GM20000 (cell line): ENCODE measurements at places on chromosomes 11 and 22.

GRCh38 chr11:103609117-103610066, 427.0 kb upstream of the DDI1 start:
- no peak for DNase-seq

GRCh38 chr11:15236559-15236958, 121.8 kb downstream of the INSC start:
- no peak for DNase-seq

- DNase-seq = no peak
These were observed 79.3 kb downstream of the DSCAML1 start for GRCh38 chr11:117717485-117718314.

DNA sequence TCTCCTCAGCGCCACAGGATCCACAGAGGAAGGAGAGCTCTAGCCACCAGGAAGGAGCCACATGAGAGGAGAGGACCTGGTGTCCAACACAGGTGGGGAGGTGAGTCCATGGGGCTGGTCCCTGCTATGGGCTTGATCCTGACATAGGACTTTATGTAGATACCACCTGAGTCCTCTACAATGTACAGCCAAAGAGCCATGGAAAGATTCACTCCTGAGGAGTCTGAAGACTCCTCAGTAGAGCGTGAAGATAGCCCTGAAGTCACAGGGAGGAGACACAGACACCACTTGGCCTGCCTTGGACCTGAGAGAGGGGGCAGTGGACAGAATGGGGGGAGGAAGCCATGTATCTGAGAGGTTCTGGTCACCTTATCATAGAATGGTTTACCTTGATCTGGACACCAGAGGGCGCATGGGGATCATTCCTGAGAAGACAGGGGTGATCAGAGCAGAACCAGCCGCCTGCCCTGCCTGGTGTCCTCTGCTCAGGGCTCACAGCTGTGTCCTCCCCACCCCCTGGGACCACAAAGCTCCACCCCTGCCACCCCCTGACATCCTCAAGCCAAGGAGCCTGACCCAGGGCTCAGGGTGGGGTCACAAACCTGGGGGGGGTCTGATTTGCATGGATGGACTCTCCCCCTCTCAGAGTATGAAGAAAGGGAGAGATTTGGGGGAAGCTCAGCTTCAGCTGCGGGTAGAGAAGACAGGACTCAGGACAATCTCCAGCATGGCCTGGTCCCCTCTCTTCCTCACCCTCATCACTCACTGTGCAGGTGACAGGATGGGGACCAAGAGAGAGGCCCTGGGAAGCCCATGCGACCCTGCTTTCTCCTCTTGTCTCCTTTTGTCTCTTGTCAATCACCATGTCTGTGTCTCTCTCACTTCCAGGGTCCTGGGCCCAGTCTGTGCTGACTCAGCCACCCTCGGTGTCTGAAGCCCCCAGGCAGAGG, 77.0 kb downstream of the ZNF280B start:
- peak; percentile 82 for DNase-seq

DNA sequence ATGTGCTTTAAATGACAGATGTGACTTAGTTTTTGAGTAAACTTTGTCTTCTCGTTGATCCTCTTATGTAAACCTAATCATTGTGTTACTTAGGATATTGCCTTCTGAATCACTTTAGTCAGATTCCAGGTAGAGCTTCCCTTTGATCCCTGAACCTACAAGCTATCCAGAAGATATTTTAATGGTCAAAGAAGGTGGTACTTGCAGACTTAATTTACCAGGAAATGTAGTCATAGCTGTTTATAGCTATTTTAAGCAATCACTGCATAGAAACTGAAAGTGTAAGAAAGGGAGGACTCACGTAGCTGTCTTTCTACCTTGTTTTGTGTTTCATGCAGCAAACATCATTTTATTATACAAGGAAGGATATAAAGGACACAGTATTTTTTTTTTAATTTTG, 189.5 kb downstream of the DDX10 start:
- DNase-seq = peak; percentile 52

- DNase-seq = no peak
These were observed at the start of gene OR8B4 for GRCh38 chr11:124424384-124424921. TSS of gene OR8B4 (minus strand) at chr11:124424871. CDS start at chr11:124424871, 0 bp downstream.

GRCh38 chr11:130099356-130099755, 29.7 kb downstream of the APLP2 start:
- no peak for DNase-seq

DNA sequence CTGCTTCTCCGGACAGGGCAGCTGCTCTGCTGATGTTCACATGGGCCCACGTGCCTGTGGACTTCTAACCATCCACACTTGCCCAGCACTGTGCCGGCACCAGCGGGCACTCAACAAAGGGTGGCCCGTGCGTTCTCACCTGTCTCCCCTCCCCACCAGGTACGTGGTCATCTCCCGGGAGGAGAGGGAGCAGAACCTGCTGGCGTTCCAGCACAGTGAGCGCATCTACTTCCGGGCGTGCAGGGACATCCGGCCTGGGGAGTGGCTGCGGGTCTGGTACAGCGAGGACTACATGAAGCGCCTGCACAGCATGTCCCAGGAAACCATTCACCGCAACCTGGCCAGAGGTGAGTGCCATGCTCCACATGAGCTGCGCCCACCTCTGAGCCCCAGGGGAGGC, 66.7 kb downstream of the SYT13 start:
- no peak for DNase-seq

- no peak for DNase-seq
These were observed 11.1 kb upstream of the PHLDA2 start for GRCh38 chr11:2940147-2940920.

DNA sequence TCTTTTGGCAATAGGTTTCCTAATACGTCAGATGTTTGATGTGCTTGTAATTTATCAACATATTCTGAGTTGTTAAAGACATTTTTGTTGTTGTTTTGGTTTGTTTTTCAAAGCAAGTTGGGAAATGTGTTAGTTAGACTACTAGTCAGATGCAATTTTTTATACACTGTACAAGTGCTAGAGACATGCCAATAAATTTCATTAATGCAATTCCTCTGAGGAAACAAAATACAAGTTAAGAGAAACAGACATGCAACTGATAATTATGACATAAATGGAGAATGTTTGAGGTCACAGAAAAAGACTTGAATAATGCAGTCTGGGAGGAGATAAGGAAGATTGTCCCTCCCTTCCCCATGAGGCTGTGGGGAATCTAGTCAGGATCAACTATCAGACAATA, 5.9 kb downstream of the OR51T1 start:
- no peak for DNase-seq

DNA sequence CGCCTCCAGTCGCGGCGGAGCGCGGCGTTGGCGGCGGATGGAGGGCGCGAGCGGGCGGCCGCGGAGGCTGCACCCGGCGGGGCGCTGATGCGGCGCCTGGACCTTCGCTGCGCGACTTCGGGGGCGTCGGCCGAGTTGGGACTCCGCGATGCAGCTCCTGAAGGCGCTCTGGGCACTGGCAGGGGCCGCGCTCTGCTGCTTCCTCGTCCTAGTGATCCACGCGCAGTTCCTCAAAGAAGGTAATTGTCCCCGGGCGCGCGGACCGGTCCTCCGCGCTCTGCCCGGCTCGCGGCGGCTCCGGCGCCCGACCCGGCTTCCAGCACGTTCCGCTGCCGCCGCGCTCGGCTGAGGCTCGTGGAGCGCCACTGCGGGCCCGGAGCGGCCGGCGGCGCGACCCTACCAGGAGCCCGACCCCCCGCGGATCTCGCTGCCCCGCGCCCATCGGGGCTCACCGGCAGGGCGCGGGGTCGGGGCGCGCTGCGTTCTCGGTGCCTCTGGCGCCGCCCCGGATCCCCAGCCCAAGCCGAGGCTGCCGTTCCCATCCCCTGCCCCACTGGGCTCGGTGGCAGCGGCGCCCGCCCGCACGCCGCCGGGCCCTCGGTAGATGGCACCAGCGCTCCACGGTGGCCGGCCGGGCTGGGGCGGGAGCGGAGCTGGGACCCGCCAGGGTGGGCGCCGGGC, 1251.2 kb downstream of the BRD1 start:
- peak; percentile 61 for DNase-seq

- DNase-seq = no peak
These were observed 93.4 kb downstream of the WT1 start for GRCh38 chr11:32341620-32342613.

DNA sequence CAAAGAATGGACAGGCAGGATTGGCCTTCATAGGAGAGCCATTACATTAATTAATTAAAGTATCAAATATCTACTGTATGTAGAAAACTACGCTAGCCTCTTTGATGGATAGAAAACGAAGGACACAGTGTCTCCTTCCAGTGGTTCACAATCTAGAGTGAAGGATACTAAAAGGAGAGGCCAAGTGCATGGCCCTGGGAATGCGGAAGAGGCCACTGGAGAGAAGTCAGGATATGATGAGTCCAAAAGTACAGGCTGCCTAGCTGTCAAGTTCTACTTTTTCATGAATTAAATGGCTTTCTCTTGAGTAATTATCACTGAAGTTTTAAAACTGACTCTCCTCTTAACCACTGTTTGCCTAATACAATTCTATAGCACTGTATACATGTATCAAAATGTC, 41.9 kb downstream of the ATG16L2 start:
- no peak for DNase-seq

GRCh38 chr22:42596336-42596735, 18.3 kb downstream of the POLDIP3 start:
- no peak for DNase-seq

DNA sequence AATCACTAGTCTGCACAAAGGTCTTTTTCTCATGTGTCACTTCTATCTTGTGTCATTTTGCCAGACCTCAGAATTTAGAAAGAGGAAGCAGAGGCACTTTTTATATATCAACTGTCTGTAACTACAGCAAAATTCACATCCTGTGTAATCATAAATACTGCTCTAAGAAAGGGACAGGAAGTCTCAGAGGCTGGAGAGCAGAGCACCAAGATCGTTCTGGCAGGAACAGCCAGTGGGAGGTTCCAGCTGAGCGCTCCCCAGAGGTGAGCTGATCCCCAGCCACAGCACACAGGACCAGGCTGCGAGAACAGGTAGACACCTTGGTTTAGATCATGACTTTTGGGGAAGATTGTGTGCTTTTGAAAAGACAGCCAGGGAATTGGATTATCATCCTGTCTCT, at the start of gene MS4A7:
MS4A7 (plus strand) TSS at position 179 of the 400 bp plus-strand sequence. CDS start 4,610 bp downstream, outside the sequence.
- DNase-seq = peak; percentile 69

DNA sequence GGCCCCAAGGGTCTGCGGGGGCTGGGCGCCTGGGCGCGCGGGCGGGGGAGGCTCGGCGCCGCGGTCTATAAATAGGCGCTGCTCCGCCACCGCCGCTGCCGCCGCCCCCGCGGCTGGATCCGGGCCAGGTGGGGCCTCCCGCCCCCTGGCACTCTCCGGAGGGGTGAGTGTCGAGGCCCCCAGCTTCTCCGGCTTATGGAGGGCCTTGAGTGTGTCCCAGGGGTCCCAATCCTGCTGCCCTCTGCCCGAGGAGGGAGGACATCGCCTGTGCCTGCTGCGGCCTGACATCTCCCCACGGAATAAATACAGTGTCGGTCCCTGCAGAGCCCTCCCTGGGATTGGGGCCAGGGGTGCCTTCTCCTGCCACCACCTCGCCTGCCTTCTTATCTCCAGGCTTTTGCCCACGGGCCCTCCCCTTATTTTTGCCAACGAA, 4.3 kb upstream of the GP1BB start:
- DNase-seq = peak; percentile 55

GRCh38 chr22:17845790-17846189, 71.5 kb upstream of the BID start:
- DNase-seq = no peak
